ENCODE measurements at places on chromosomes 4 and X. TPM values are rescaled to one million over a fixed set of nuclear protein-coding genes. Genes with fewer than 3 reads are reported as not detected.

DNA sequence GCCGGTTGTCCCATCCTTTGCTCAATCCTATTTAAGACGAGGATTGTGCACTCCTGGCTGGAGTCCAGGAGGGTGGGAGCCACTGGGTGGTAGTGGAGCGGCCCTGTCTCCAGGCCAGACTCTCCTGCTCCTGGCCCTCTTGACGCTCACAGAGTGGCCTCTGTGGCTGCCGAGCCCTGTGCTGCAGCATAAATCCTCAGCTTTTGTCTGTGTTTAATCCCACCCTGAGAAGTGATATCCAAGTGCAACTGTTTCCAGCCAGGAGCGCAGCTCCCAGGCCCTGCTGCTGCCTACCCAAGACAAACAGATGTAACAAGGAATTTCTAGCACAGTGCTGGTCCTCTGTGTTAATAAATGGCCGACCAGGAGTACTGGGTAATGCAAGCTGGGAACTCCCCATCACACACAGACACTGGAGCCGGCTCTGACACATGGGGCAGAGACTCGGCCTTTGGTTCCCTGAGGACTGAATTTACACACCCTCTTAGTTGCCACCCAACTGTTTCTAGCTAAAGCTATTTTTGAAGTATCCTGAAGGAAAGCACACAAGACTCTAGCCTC, 85.3 kb downstream of the GATB start:
- no peaks in the 10 kb centered on the region for H3K27me3 ChIP-seq
- H3K27ac ChIP-seq, result no peak overlapping the region
- no peak overlapping the region for H3K4me3 ChIP-seq
- DNase-seq, result no peak
- H3K4me1 ChIP-seq, result no peaks in the 10 kb centered on the region

- H3K27ac ChIP-seq, result no peak overlapping the region
- no peaks in the 10 kb centered on the region for H3K27me3 ChIP-seq
- no peaks in the 10 kb centered on the region for H3K4me1 ChIP-seq
- H3K36me3 ChIP-seq, result no peaks in the 10 kb centered on the region
- no peak for DNase-seq
Measured at GRCh38 chr4:3431446-3431993, 10.2 kb upstream of the HGFAC start.

DNA sequence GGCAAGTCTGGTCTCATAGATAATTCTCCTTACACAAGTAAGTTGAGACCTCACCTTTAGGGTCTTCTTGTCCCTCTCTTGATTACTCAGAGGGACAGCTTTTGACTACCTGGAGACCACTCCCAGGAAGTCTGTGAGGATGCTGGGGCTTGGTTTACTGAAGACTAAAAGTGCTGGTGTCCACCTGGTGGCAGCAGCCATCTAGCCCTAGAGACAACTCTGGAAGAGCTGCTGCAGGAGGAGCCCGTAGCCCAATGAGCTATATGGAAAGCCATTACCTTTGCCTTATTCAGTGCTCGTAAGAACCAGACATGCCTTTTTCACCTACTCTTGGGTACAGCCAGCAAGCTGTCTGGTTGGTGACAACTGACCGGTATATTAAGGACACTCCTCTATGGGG, 7.3 kb downstream of the FGFBP2 start:
- no peaks in the 10 kb centered on the region for H3K4me1 ChIP-seq
- H3K4me3 ChIP-seq, result no peak overlapping the region
- no peak overlapping the region for H3K27ac ChIP-seq
- DNase-seq, result no peak

- peak overlapping the region; percentile 86 for H3K4me3 ChIP-seq
- H3K27me3 ChIP-seq, result peaks cover 12% of the 10 kb centered on the region
- peaks cover 16% of the 10 kb centered on the region for H3K4me1 ChIP-seq
- H3K27ac ChIP-seq, result no peak overlapping the region
Measured at GRCh38 chr4:121698236-121698671, 1.5 kb upstream of the ANXA5 start.

DNA sequence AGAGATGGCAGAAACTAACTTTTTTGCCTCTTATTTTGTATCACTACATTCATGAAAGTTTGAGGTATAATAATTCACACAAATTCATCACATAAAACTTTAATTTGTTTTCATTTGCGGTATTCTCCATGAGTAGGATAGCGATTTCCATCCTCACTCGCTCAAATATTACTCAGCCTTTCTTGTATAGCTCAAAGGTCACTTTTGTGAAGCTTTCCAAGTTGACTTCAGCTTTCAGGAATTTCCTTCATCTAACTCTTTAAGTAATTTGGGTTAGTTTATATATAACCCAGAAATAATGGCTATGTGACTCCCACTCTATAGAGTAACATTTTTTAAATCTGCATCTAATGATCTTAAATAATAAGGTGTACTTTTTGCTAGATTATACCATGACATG, 314.4 kb downstream of the IL1RAPL1 start:
- no peak overlapping the region for H3K27ac ChIP-seq
- no peak overlapping the region for H3K4me3 ChIP-seq
- H3K4me1 ChIP-seq, result peaks cover 7% of the 10 kb centered on the region
- H3K27me3 ChIP-seq, result no peaks in the 10 kb centered on the region
- DNase-seq, result no peak
- H3K36me3 ChIP-seq, result no peaks in the 10 kb centered on the region

GRCh38 chr4:162847945-162848549, 318.6 kb downstream of the NAF1 start:
- no peak overlapping the region for H3K27ac ChIP-seq
- H3K27me3 ChIP-seq, result no peaks in the 10 kb centered on the region
- no peaks in the 10 kb centered on the region for H3K36me3 ChIP-seq
- no peak overlapping the region for H3K4me3 ChIP-seq

- DNase-seq, result no peak
- H3K27ac ChIP-seq, result no peak overlapping the region
- no peaks in the 10 kb centered on the region for H3K27me3 ChIP-seq
- H3K36me3 ChIP-seq, result no peaks in the 10 kb centered on the region
- no peak overlapping the region for H3K4me3 ChIP-seq
Measured at GRCh38 chr4:73609706-73610105, 10.5 kb downstream of the RASSF6 start.

CYSLTR1 gene
- not detected for total RNA-seq
